ENCODE measurements at places on chromosomes 1 and 21.

- no peak for DNase-seq
Observed at GRCh38 chr1:236615399-236616148, 11.3 kb upstream of the HEATR1 start.

DNA sequence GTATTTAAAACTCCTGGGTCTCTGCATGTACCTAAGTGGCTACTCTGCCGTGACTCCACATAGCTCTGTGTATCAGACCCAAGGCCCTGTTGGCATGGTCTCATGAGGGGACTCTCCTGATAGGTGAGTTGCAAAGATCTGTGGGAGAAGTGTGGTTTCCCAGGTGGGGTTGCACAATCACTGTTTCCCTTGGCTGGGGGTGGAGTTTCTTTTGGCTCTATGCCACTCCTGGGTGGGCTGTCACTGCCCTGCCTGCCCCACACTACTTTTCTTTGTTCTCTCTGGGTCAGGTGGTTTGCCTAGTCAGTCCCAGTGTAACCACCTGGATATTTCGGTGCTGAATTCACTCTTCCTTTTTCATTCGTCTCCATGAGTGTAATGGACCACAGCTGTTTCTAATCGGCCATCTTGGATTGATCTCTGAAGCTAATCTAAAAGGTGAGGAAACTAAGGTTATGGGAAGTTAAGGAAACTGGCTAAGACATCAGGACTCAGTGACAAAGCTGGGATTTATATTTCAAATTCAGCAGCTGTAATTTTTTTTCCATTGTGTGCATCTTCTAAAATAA lies 97.1 kb upstream of the CACYBP start:
- DNase-seq: no peak

DNA sequence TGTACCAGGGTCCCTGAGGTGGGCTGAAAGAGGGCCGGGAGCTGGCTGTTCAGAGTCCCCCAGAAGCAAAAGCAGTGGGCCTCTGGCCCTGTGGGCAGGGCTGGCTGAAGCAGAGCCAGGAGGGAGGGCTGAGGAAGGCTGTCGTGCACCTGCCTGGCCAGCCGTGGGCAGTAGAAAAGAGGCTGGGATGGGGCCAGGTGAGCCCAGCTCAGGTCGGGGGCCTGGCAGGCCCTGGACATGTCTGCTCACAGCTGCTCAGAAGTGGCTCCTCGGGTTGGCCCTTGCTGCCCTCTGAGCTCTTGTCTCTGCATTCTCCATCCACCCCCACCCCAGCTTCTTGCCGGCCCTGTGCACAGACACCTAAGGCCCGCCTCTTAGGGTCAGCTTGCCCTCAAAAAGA lies 60.0 kb downstream of the TCP10L start:
- DNase-seq: no peak

DNA sequence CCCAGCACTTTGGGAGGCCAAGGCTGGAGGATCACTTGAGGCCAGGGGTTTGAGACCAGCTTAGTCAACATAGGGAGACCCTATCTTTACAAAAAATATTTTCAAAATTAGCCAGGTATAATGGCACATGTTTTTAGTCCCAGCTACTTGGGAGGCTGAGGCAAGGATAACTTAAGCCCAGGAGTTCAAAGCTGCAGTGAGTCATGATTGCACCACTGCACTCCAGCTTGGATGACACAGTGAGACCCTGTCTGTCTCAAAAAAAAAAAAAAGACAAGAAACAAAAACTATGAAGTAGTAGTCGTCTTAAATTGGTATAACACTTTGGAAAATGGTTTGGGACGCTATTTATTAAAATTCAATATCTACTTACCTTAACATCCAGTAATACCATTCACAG lies 7.7 kb downstream of the AIM2 start:
- DNase-seq: no peak

DNA sequence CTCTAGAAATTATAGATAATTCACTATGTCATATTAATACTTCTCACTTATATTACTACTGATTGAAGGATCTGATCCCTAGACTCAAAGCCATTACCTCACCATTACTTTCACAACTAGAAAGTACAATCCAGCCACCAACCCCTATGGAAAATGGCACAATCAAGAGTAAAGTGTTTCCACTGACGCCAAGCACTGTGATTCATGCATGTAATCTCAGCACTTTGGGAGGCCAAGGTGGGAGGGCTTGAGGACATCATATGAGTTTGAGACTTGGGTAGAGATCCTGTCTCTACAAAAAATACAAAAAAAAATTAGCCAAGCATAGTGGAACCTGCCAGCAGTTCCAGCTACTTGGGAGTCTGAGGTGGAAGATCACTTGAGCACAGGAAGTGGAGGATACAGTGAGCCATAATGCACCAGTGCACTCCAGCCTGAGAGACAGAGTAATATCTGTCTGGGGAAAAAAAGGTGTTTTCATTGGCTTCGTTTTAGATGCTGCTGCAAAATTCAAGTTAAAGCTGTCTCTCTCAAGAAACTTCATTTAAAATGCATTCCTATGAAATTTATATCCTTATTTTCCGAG lies 126.5 kb downstream of the AKT3 start:
- DNase-seq: no peak

DNA sequence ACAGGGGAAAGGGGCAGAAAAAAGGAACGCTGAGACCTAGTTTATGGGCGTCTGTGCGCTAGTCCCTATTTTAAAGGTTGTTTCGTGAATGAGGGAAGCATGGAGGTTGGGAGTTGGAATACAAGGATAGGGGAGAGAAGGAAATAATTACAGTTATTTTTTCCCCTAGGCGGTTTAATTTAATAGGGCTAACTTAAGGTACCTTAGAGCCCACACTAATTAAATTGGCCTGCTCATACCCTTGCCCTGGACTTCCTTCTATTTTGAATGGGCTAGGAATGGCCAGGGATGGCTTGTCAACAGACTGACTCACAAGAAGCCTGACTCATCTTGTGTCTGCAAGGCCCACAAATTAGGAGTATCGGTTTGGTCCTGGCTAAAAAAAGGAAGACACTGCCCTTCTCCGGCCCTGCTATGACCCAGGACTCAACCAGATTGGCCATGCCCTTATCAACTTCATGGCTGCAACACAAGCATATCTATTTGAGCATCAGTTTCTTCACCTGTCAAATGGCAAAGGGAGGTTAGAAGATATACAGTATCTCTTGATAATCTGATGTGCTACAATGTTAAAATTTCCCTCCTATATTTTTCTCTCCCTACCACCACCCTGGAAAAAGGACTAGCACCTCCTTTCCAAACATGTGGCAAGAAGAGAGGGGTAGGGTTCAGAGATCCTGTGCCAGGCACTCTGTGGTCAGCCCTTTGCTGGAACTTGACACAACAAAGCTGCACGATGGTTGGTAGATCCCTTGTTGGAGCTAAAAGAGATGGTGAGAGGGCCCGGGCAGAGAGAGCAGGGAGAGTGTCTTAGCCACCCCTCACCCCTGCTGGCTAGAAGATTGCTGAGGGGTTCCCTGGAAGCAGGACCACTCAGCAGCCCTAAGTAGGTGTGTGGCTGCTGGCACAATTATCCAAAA lies 2.2 kb upstream of the SSBP3 start:
- no peak for DNase-seq

Measured in GF-D8 (cell line).